ENCODE measurements at places on chromosomes 16 and 17.

GRCh38 chr16:58499092-58499511 is 841 bp upstream of the NDRG4 start:
- no peak for DNase-seq
- H3K4me3 ChIP-seq: no peak overlapping the region
- no peaks in the 10 kb centered on the region for H3K36me3 ChIP-seq

DNA sequence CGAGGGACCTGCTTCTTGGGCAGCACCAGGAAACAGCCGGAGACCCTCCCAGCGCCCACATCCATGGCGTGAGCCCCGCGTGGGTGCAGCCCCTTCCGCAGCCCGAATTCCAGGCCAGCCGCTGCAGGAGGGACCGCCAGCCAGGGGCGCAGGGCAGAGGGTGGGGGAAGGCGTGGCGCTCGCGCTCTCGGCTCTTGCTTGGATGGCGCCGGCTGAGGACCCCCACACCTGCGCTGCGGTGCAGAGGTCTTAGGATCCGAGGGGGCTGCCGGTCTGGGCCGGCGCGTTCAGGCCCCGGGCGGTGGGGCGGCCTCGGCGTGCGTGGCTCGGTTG is 28.8 kb downstream of the ACTG1 start:
- no peaks in the 10 kb centered on the region for H3K4me1 ChIP-seq
- no peak overlapping the region for H3K4me3 ChIP-seq
- H3K36me3 ChIP-seq: peaks cover 5% of the 10 kb centered on the region
- no peak overlapping the region for H3K27ac ChIP-seq
- H3K27me3 ChIP-seq: peaks cover 36% of the 10 kb centered on the region
- no peak for DNase-seq

GRCh38 chr16:1963806-1964505 is 670 bp downstream of the RPS2 start:
- H3K4me3 ChIP-seq: peak overlapping the region; percentile 95
- DNase-seq: no peak
- H3K27me3 ChIP-seq: no peaks in the 10 kb centered on the region
- peaks cover 43% of the 10 kb centered on the region for H3K4me1 ChIP-seq
- peak overlapping the region; percentile 99 for H3K27ac ChIP-seq

- no peaks in the 10 kb centered on the region for H3K4me1 ChIP-seq
- no peak overlapping the region for H3K27ac ChIP-seq
- no peak for DNase-seq
- H3K36me3 ChIP-seq: peaks cover 2% of the 10 kb centered on the region
Observed at GRCh38 chr17:72837335-72837734, 255.2 kb downstream of the SLC39A11 start.

GRCh38 chr17:77281904-77282367 is 141.2 kb downstream of the SEC14L1 start:
- DNase-seq: no peak
- H3K27me3 ChIP-seq: peaks cover 30% of the 10 kb centered on the region
- H3K4me1 ChIP-seq: peaks cover 12% of the 10 kb centered on the region
- peak overlapping the region; percentile 69 for H3K4me3 ChIP-seq

DNA sequence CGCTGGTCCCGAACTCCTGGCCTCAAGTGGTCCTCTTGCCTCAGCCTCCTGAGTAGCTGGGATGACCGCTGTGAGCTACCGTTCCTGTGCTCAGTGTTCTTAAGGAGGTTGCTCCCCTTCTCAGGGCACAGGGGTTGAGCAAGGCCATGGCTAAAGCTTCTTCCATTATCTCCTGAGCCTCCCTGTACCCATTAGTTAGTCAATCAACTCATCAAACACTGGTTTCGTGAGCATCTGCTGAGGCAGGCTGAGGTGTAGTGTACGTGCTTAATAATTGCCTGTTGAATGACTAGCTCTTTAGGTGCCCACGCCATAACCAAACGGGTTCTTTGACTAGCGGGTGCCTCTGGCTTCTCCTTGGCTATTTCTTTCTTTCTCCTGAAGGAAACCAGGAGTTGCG is 11.7 kb downstream of the SGCA start:
- peaks cover 6% of the 10 kb centered on the region for H3K4me1 ChIP-seq
- peak overlapping the region; percentile 60 for H3K27ac ChIP-seq
- no peak overlapping the region for H3K4me3 ChIP-seq
- peaks cover 3% of the 10 kb centered on the region for H3K36me3 ChIP-seq
- DNase-seq: no peak
